ENCODE measurements at places on chromosomes 6 and 20. TPM values are rescaled to one million over a fixed set of nuclear protein-coding genes. Genes with fewer than 3 reads are reported as not detected.

DNA sequence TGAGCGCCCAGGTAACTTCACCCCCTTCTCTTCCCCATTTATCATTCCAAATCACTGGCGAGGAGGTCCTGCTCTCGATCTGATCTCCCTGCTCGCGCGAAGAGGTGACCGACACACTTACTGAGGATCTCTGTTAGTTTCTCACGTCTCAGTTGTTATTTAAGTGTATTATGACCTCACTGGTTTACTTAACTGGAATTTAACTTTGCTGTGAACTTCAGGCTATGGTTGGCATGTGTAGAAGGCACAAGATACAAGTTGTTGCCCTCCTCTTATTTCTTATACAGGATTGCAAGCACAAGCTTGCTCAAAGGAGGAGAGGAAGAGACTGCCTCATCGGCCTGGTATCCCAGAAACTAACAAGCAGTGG lies 1.2 kb downstream of the RNF217 start:
- no peak for DNase-seq

- no peak for DNase-seq
Measured at GRCh38 chr6:16706911-16707783, 54.1 kb downstream of the ATXN1 start.

GRCh38 chr20:24425523-24426135 lies 43.8 kb upstream of the SYNDIG1 start:
- DNase-seq = no peak

GRCh38 chr6:128580224-128581110 lies 60.1 kb upstream of the PTPRK start:
- no peak for DNase-seq

DNA sequence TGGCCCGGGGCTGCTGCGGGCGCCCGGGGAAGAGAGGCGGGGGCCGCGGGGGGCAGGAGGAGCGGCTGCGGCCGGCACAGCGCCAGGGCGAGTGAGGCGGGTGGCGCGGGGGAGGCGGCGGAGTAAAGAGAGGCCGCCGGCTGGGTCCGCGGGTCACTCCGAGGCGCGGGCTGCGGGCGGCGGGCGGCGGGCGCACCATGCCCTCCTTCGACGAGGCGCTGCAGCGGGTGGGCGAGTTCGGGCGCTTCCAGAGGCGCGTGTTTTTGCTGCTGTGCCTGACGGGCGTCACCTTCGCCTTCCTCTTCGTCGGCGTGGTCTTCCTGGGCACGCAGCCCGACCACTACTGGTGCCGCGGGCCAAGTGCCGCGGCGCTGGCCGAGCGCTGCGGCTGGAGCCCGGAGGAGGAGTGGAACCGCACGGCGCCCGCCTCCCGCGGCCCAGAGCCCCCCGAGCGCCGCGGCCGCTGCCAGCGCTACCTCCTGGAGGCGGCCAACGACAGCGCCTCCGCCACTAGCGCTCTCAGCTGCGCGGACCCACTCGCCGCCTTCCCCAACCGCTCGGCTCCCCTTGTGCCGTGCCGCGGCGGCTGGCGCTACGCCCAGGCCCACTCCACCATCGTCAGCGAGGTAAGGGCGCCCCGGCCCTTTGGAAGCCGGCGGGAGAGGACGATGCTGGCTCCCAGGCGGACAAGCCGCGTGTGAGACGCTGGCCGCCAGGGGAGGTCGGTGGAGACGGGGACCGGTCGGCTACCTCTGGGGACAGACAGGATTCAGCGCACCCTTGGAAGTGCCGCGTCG lies at the start of gene SLC22A3:
SLC22A3 (plus strand) TSS at position 156 of the 797 bp plus-strand sequence; CDS start at position 198, 42 bp downstream.
- DNase-seq = no peak

- DNase-seq = peak; percentile 69
Measured at GRCh38 chr6:43299338-43300293, 1.6 kb downstream of the SLC22A7 start.

DNA sequence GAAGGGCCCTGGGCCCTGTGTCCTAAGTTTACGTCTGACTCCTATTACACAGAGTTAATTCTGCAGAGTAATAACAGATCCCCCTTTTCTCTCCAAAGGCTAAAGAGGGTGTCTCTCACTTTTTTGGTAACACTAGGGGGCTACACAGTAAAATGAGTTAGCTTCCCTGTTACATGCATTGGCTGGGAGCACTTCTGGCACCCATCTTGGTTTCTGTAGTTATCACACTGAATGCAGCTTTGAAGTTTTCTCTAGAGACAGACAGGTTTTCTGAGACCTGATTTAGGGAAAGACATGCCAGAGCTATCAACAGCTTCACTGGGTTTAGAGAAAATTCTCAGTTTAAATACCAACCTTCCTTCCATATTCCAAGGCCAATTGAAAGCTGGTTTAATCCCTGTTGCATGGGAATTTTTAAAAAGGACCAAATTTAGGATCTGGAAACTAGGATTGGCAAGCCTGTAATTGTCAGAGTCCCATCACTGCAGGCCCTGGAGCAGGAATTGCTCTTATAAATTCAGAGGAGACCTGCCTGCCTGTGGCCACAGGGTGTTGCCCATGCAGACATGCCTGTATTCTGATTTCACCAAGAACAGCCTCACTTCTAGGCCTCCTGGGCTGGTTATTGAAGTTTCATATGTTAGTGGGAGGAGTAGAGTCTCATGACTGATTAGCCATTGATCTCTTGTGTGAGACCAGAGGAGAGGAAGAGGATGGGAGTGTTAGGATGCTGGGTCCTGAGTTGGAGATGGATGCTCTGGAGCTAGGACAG lies 29.4 kb downstream of the RNF8 start:
- DNase-seq = no peak

DNA sequence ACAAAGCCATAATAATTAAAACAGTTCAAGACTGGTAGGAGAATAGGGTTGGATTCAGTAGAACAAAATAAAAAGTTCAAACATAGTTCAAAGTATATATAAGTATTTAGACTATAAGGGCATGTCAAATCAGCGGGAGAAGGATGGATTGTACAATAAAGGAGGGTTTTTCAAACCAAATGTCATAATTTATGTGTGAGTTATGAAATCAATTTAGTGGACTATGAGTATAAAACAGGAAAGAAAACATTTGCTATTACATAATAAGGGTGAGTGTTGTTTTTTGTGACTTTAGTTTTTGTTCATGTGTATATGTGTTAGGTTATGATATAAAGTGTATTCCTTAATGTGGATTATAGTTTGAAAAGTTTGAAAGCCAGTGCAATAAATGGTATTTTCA lies 10.6 kb downstream of the ORC3 start:
- no peak for DNase-seq

DNA sequence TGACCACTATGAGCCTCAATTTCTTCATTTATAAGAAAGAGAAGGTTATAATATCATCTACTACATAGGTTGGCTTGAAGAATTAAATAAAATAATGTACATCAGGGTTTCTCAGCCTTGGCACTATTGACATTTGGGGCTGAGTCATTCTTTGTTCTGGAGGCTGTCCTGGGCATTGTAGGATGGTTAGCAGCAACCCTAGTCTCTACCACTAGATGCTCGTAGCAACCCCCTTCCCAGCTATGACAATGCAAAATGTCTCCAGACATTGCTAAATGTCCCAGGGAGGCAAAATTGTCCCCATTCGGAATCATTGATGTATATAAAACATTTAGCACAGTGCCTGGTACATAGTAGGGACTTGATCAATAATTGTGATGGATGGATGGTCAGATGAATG lies 152.1 kb downstream of the KHDC1L start:
- DNase-seq = no peak

- DNase-seq = no peak
Measured at GRCh38 chr6:139568151-139568955, 193.9 kb upstream of the CITED2 start.

DNA sequence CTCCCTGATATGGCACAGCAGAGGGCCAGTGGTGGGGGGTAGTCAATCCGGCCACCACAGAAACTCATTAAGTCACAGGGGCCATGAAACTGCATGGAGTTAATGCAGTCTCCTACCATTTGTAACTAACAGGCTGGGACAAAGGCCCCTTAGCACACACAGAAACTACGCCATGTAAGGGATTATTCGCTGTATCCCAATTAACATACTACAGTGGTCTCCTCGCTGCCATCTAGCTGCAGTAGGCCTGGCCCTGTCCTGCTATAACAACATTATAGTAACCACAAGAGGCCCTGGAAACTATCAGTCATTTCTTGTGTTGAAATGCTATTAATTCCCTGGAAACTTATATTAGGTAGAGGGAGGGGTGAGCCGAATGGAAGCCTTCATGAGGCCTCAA lies 72.3 kb upstream of the CCN2 start:
- no peak for DNase-seq

GRCh38 chr6:42100029-42100901 lies 42.2 kb downstream of the C6orf132 start:
- DNase-seq = no peak

DNA sequence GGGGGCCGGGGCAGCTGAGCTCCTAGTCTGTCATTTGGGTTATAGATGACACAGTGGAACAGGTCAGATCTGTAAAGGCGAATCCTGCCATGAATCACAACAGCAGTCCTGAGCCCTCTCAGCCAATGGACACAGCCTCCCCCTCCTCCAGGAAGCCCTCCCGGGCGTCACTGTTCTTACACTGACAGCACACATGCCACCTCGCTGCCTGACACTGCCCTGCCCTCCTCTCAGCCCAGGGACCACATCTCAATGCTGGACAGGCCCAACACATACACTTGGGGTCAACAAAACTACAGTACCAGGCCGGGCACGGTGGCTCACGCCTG lies 26.8 kb downstream of the ZBTB46 start:
- DNase-seq = no peak

DNA sequence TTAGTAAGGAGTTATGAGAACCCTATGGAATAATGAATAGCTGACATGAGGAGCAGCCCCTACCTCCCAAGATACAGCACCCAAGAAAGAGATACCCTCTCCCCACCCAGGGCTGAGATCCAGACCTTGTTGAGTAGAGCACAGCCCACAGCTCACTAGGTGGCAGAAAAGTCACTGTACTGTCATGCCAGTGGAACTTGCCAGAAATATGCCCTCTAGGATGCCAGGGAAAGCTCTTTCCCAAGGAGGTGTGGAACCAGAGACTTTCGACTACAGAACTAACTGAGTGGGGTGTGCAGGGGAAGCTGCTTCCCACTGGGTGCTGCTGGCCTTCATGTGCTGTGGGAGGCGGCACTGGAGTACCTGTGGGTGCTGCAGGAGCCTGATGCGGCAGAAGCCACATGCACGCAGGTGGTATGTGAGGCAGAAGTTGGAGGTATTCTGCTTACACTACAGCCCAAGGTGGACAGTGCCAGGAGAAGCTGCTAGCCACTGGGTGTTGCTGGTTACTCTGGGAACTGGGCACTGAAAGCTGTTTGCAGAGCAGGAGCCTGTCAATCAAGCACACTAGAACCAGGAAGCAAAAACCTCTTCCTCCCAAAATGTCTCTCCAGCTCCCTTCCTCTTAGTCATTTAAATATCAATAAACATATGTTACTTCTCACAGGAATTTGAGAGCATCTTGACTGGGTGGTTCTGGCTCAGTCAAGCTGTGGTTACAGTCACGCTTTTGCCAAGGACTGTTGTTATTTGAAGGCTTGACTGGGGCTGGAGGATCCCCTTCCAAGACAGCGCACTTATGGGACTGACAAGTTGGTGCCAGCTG lies 17.8 kb downstream of the ARMC12 start:
- peak; percentile 68 for DNase-seq

DZANK1 gene
- total RNA-seq = 1.9 TPM

MYT1 gene
- total RNA-seq = not detected

MCM8 gene
- total RNA-seq = 4.4 TPM

Data from posterior vena cava (tissue), 2 donors.